ENCODE measurements at places on chromosomes 7 and 10.

DNA sequence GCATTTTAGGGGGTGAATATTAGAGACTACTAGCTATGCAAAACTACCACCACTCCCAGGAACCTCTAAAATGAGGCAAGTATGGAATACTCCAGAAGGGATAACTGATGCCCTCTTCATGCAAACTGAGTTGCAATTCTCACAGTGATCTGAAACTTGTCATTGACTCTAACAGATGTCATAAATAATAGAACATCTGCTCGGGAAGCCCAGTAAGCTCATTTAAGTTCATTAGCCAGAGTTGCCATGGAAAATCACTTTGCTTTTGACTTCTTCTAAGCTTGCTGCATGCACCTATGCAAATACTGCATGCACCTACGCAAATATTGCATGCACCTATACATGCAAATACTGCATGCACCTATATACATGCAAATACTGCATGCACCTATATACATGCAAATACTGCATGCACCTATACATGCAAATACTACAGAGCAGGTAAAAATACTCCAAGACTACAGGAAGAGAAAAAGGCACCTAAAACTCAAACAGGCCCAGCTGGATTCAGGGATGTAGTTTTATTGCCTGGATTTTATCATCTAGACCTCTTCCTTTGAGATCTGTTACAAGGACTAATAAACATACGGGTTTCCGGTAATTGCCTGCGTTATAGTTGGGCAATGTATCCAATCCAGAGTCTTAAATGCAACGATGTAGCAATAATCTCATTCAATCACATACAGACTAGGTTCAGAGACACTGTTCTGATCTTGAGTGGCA, 1061.1 kb upstream of the AUTS2 start:
- no peaks in the 10 kb centered on the region for H3K4me1 ChIP-seq
- no peak overlapping the region for H3K27ac ChIP-seq
- H3K36me3 ChIP-seq, result no peaks in the 10 kb centered on the region
- H3K4me3 ChIP-seq, result no peak overlapping the region

- no peaks in the 10 kb centered on the region for H3K27me3 ChIP-seq
- H3K4me3 ChIP-seq, result no peak overlapping the region
- no peaks in the 10 kb centered on the region for H3K36me3 ChIP-seq
These were observed 285.9 kb downstream of the KLF6 start for GRCh38 chr10:3499120-3499519.

- DNase-seq, result no peak
- no peaks in the 10 kb centered on the region for H3K4me1 ChIP-seq
- H3K27ac ChIP-seq, result no peak overlapping the region
These were observed 321.7 kb upstream of the PFKP start for GRCh38 chr10:2745666-2746065.

DNA sequence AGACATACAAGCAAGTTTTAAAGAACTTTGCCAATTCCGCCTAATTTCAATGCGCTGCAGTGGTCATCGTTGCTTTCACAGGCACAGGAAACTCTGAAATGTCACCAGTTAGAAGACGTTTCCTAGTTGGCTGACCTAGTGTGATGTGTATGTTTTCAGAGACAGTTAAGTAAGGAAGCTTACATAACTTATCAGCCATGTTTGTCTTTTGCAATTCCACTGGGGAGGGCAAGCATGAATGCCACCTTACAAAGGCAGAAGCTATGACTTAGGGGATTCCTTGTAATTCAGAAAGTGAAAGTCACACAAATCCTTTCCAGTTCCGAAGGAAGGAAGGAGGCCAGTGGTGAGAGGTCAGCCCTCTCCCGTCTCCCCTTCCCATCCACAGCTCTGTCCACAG, 15.0 kb upstream of the NPS start:
- no peaks in the 10 kb centered on the region for H3K27me3 ChIP-seq
- H3K27ac ChIP-seq, result no peak overlapping the region
- no peaks in the 10 kb centered on the region for H3K4me1 ChIP-seq
- no peaks in the 10 kb centered on the region for H3K36me3 ChIP-seq
- no peak overlapping the region for H3K4me3 ChIP-seq
- no peak for DNase-seq

GRCh38 chr7:108623220-108623619, 53.5 kb downstream of the DNAJB9 start:
- no peaks in the 10 kb centered on the region for H3K4me1 ChIP-seq
- no peak overlapping the region for H3K27ac ChIP-seq

DNA sequence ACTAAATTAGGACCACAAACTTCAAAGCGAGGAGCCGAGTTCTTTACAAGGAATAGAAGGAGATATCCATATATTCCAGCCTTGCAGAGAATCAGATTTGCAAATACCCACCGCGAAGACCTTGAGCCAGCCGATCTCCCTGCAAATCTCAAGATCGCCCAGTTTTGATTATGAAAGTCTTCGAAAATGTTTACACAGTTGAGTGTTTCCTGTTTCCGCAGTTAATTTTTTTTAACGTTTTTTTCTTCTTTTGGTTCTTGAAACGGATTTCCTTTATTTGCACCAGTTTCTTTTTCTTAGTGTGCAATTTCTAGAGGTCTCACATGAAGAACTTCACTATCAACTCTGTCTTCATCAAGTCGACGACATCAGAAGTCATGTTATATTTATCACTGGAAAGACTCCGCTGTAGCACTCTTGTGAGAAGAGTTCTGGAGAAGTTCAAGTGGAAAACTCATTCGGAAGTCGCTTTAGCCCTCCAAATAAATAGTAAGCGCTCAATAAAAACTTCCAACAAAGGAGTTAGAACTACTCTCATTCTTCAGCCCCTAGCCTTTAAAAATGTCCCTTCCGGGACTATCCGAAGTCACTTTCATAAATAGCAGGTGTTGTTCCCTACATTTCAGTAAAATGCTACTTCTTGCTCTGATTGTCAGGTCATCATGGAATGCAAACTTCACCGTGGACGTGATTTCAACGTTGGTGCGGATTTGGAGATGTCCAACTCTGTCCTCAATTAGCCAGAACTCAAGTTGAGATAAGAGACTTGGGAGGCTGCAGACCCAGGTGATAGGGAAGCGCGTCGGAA, 11.9 kb upstream of the SPAG6 start:
- H3K4me3 ChIP-seq, result no peak overlapping the region
- no peak overlapping the region for H3K27ac ChIP-seq
- peaks cover 22% of the 10 kb centered on the region for H3K36me3 ChIP-seq
- H3K27me3 ChIP-seq, result peaks cover 32% of the 10 kb centered on the region

- no peak for DNase-seq
- H3K36me3 ChIP-seq, result no peaks in the 10 kb centered on the region
- peaks cover 8% of the 10 kb centered on the region for H3K27me3 ChIP-seq
- H3K4me3 ChIP-seq, result no peak overlapping the region
- H3K4me1 ChIP-seq, result no peaks in the 10 kb centered on the region
These were observed 83.0 kb downstream of the ABCB5 start for GRCh38 chr7:20698469-20698868.

GRCh38 chr7:70694971-70695794, 436.8 kb upstream of the GALNT17 start:
- peaks cover 9% of the 10 kb centered on the region for H3K27me3 ChIP-seq
- DNase-seq, result peak; percentile 75
- no peaks in the 10 kb centered on the region for H3K36me3 ChIP-seq
- H3K4me3 ChIP-seq, result peak overlapping the region; percentile 88
- H3K27ac ChIP-seq, result peak overlapping the region; percentile 94

GRCh38 chr10:97875391-97875790, 25.7 kb downstream of the GOLGA7B start:
- H3K27me3 ChIP-seq, result no peaks in the 10 kb centered on the region
- H3K4me3 ChIP-seq, result no peak overlapping the region
- no peak overlapping the region for H3K27ac ChIP-seq
- no peak for DNase-seq

Data from stomach (tissue), 19 donors.